Prostate gland (tissue), 2 donors: ENCODE measurements at places on chromosomes 12 and 14. TPM values are rescaled to one million over a fixed set of nuclear protein-coding genes. Genes with fewer than 3 reads are reported as not detected.

GRCh38 chr14:51962711-51963110 is 26.6 kb upstream of the RTRAF start:
- H3K27me3 ChIP-seq: no peaks in the 10 kb centered on the region
- no peak for DNase-seq
- no peak overlapping the region for H3K4me3 ChIP-seq
- H3K27ac ChIP-seq: no peak overlapping the region

The EML1 gene
- 7.0 TPM for total RNA-seq

- no peaks in the 10 kb centered on the region for H3K36me3 ChIP-seq
- H3K4me1 ChIP-seq: peaks cover 6% of the 10 kb centered on the region
- no peak overlapping the region for H3K4me3 ChIP-seq
Observed at GRCh38 chr12:104291867-104292524, 11.5 kb upstream of the EID3 start.

The REP15 gene
- 0.18 TPM for total RNA-seq

- no peak for DNase-seq
- no peaks in the 10 kb centered on the region for H3K36me3 ChIP-seq
Observed at GRCh38 chr14:65834051-65834450, 421.5 kb downstream of the FUT8 start.

GRCh38 chr12:27385766-27386564 is 53.3 kb downstream of the BMAL2 start:
- H3K27me3 ChIP-seq: no peaks in the 10 kb centered on the region
- H3K27ac ChIP-seq: no peak overlapping the region
- DNase-seq: no peak
- H3K4me3 ChIP-seq: no peak overlapping the region
- H3K36me3 ChIP-seq: no peaks in the 10 kb centered on the region

The CEP170B gene
- total RNA-seq: 81.2 TPM

DNA sequence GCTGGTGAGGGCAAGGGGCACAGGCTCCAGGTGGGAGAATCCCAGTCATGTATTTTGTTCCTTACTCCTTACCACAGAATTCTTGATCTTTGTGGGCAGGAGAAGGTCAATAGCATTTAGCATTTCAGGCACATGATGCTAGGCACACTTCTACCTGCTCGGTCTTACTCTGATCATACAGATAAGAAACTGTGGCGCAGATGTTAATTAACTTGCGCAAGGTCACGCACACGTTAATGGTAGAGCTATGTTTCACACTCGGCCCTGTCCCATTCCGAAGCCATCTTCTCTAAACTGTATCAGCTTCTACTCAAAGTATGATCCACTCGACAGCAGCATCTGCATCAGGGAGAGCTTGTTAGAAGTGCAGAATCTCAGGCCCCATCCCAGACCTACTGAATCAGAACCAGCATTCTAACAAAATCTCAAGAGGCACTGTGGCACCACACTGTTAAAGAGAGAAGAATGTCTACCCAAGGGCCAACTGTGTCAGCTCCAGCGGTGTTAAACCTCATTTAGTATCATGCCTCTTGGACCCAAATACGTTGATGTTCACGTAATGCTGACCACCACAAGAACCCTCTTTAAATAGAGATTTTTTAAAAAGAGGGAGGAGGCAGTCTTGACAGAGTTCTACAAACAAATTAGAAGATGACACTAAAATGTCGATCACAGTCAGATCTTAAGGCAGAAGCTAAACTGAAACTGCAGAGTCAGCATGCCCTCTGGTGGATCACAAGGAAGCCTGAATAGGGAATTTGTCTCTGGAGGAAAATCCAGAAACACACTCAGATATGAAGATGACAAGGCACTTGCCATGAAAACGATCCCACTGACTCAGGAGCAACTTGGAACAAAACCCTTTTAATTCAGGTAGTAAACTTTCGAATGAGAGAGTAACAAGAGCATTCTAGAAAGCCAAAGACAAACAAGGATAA is 7.3 kb downstream of the STXBP6 start:
- peak; percentile 31 for DNase-seq
- H3K27ac ChIP-seq: peak overlapping the region; percentile 6
- no peaks in the 10 kb centered on the region for H3K27me3 ChIP-seq
- H3K4me1 ChIP-seq: no peaks in the 10 kb centered on the region

- H3K36me3 ChIP-seq: no peaks in the 10 kb centered on the region
- no peak overlapping the region for H3K27ac ChIP-seq
- H3K27me3 ChIP-seq: no peaks in the 10 kb centered on the region
- no peak overlapping the region for H3K4me3 ChIP-seq
Observed at GRCh38 chr12:94140556-94140955, 7.8 kb upstream of the PLXNC1 start.

GRCh38 chr12:52210186-52210924 is 18.5 kb upstream of the KRT80 start:
- no peaks in the 10 kb centered on the region for H3K4me1 ChIP-seq
- no peak for DNase-seq
- no peaks in the 10 kb centered on the region for H3K36me3 ChIP-seq
- H3K27ac ChIP-seq: no peak overlapping the region

The MAGOHB gene
- total RNA-seq: 24.2 TPM

The NPAS3 gene
- 1.1 TPM for total RNA-seq

- H3K4me3 ChIP-seq: no peak overlapping the region
- no peaks in the 10 kb centered on the region for H3K27me3 ChIP-seq
- no peaks in the 10 kb centered on the region for H3K36me3 ChIP-seq
- H3K27ac ChIP-seq: no peak overlapping the region
- DNase-seq: no peak
Observed at GRCh38 chr12:27730097-27730588, 19.5 kb downstream of the MRPS35 start.

DNA sequence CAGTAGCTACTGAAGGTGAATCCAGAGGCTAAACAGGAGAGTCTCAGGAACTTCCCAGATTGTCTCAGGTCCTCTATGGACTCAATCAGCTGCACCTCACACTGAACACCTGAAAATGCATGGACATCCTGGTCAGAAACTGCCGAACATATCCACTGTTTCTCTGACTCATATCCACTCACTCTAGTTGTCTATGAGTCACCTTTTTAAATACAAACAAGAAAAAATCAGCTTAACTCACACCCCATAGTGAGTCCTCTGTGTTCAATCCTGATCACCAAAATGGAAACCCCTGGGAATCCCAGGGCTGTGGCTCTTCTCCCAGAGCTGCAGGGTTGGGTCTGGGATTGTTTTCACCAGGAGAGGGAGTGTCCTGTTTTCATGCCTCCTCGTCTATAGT is 556.7 kb downstream of the TMEM121 start:
- H3K4me1 ChIP-seq: no peaks in the 10 kb centered on the region
- no peak overlapping the region for H3K4me3 ChIP-seq
- no peaks in the 10 kb centered on the region for H3K27me3 ChIP-seq
- DNase-seq: no peak

DNA sequence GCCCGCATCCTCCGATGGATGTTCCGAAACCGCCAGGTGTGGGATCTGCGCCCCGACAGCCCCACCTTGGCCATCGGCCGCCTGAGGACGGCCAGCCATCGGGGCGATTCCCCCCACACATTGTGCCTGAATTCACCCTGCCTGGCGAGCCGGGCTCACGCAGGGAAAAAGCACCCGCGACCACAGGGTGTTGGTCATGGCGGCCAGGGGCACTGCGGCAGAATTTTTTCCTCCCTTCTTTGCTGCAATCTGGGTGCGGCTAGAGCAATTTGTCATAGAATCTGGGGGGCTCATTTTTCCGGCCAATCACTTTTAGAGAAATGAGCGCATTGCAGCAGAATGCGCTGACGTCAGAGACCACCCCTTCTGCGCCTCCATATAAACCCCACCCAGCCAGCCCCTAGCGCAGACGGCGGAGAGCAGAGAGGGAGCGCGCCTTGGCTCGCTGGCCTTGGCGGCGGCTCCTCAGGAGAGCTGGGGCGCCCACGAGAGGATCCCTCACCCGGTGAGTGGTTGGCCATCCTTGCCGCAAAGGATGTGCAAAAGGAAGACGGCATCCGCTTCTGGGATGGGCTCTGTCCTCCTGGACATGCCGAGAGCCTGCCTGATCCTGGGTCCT is at the start of gene MEG3:
MEG3 (plus strand) TSS at position 406 of the 619 bp plus-strand sequence.
- no peaks in the 10 kb centered on the region for H3K27me3 ChIP-seq
- H3K4me3 ChIP-seq: peak within 1 kb of the TSS; percentile 18
- H3K4me1 ChIP-seq: peaks cover 3% of the 10 kb centered on the region
- H3K36me3 ChIP-seq: no peaks in the 10 kb centered on the region
- peak; percentile 27 for DNase-seq
- no peak within 1 kb of the TSS for H3K27ac ChIP-seq
